Activated T-helper 1 cell treated with anti-CD3 and anti-CD28 coated beads, Interleukin-2, amount 50 U/mL, for 16 hours (primary cell): ENCODE measurements at places on chromosomes 11 and 22.

GRCh38 chr11:45079075-45079444, 67.4 kb upstream of the PRDM11 start:
- no peak for DNase-seq

DNA sequence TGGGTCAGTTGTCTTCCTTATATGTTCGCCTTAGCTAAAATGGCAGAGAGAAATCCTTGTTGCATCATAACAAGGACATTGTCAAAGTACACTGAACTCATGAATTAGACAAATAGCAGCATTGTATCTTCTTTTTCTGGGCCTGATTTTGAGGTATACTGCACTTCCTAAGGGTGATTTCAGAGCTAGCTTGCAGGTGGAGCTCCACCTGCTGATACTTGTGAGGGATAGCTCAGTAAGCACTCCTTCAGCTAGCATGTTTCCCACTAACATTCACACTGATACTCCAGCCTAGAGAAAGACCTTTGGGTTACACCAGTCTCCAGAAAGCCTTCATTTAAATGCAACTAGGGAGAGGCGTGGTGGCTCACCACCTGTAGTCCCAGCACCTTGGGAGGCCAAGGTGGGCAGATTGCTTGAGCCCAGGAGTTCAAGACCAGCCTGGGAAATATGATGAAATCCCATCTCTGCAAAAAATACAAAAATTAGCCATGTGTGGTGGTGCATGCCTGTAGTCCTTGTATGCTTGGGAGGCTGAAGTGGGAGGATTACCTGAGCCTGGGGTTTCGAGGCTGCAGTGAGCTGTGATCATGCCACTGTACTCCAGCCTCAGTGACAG, 29.8 kb downstream of the JAM3 start:
- DNase-seq = no peak

DNA sequence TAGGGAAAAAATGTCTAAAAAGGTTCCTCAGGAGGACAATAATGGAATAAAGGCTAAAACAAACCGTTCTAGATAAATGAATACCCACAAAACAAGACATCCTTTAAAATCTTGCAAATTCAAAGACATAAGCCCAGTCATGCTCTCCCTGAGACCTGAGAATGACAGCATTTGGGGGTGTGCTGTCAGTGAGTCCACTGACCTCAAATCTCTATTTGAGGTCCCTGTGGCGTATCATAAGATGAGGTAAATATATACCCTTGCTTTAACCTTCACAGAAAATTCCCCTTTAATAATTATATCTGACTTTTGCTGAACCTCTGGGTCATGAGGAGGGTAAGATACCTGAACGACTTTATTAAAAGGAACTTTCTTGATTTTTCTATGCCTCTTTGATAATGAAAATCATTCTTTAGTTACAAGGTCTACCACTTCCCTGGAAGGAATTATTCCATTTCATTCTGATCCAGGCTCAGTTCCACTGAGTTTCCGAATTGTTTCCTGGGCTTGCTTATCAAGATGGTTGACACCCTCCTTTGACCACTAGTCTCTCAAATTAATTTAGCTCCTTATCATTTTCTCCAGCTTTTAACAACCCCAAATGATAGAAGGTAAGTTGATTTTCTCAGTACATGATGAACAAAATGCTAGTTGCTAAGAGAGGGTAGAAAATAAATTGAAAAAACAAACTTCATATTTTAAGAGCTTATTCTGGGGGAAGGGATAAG, 53.8 kb upstream of the CHRM4 start:
- DNase-seq = no peak

DNA sequence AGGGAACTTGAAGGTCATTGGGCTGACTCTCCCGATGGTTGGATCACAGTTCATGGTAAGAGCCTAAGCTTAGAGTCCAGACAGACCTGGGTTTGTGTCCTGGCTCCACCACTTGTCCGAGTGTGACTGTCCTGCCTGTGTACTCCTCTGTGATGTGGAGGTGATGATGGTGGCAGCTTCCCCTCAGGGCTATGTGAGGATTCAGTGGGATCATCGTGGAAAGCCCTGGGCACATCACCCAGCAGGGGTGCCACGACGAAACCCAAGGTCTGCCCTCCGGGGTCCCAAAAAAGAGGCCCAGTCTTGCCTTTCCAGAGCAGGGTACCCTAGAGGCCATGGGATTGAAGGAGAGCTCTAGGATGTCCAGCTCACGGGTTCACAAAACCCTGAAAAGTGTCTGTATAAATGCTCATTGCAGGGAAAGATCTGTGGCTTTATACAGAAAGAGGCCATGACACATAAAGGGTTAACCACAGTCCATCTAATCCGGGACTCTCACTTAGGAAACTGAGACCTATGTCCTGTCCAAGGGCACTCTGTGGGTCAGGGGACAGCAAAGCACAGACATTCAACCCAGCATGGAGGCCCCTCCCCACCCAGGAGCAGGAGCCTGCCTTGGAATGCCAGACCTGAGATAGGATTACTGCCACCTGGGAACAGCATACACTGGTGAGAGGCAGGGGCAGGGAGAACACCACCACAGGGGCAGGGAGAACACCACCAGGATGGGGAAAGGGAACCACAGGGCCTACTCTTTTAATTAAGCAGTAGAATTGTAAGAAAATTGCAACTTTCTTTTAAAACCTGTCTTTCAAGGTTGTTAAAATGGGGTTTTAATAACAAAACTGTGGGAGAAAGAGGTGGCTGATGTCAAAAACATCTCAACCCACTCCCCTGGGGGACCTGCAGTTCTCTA, 51.3 kb downstream of the IGLL5 start:
- DNase-seq = no peak

DNA sequence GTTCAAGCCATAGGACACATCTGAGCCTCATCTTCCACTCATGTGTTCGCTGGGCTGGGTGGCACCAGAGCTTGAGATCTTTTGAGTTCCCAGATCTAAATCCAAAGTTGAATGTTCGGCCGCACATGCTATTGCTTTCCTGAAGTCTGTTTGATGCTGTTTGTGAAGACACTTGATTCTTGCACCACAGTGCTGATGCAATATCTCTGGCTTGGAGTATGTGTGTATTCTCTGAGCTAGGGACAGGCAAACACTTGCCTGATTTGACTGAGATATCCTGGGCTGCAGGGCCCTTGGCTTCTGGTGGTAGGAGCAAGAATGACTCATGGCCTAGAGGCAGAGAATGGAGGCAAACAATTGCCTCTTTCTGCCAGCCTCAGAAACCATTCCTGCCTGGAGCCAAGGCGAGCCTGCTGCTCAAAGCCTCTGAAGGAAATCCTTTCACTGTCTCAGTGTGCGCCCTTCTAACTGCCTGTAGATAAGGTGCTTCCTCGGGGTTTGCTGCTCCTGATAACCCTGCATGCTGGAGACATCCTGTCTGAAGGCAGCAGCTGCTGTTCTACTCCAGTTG, 73.0 kb downstream of the CYB5R2 start:
- DNase-seq = no peak

DNA sequence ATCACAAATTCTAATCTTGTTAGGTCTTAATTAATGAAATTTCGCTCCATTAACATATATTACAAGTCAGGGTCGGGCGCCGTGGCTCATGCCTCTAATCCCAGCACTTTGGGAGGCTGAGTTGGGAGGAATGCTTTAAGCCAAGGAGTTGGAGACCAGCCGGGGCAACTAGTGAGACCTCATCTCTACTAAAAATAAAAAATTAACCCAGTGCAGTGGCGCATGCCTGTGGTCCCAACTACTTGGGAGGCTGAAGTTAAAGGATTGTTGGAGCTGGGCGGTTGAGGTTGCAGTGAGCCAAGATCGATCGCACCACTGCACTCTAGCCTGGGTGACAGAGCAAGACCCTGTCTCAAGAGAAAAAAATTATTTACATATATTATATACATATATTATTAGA, 1.9 kb downstream of the TMA7B start:
- DNase-seq = no peak

DNA sequence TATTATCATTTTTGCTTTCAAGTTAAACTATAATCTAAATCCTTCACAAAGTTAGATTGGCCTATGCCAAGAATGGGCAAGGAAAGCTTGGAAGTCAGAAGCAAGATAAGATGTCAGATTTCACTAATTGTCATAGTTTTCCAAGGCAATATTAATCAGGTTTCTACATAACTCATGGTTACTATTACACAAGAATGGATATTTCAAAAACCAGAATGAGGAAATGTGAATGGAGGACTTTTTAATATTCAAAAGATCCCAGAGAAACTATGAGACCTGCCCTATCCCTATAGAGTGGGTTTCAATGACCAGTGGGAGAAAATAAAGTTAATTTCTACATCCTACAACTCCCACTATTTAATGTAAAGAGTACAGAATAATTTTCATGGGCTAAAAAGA, 203.2 kb downstream of the CASP12 start:
- no peak for DNase-seq

DNA sequence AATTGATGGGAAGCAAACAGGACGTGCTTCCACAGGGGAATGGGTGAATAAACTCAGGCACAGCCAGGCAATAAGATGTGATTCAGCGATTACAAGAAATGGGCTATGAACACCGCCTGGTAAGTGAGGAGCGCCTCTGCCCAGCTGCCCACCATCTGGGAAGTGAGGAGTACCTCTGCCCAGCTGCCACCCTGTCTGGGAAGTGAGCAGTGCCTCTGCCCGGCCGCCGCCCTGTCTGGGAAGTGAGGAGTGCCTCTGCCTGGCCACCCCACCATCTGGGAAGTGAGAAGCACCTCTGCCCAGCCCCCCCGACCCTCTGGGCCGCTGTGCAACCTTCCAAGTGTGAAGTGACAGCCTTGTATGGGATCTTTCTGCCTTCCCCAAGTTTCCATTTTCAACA, 73.2 kb upstream of the PRR5 start:
- DNase-seq = no peak

DNA sequence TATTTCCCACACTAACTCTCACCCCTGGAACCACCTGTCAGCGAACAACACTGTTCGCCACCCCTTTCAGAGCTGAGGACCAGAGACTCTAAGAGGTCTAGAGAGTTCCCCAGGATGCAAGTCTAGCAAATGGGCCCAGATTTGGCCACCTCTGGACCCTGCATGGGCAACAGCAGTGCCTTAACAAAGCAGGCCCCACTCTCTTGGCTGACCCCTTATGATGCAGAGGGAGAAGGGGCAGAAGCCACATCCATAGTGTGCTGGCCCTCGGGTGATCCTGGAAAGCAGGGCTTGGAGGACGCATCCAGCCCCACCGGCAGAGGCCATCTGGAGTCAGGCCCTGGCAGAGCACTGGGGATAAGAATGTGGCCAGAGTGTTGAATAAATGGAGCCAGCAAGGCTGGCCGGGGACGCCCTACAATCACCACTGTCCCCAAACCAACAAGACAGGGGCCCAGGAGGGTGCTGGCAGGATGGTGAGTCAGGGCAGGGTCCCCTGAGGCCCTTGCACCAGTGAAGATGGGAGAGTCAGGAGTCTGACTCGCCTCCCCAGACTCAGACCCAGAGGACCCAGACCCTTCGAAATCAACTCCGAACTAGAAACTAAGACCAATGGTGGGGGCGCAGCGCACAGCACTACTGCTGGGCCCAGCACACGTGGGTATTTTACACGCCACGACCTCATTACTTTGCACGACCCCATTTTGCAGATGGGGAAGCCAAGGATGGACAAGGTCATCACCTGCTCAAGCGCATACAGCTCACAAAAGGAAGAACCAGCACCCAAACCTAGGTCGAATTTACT, 6.5 kb downstream of the CSNK1E start:
- DNase-seq = no peak

DNA sequence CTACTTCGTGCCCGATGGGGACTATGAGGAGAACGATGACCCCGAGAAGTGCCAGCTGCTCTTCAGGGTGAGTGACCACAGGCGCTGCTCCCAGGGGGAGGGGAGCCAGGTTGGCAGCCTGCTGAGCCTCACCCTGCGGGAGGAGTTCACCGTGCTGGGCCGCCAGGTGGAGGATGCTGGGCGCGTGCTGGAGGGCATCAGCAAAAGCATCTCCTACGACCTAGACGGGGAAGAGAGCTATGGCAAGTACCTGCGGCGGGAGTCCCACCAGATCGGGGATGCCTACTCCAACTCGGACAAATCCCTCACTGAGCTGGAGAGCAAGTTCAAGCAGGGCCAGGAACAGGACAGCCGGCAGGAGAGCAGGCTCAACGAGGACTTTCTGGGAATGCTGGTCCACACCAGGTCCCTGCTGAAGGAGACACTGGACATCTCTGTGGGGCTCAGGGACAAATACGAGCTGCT, 751 bp downstream of the FIBIN start:
- no peak for DNase-seq

DNA sequence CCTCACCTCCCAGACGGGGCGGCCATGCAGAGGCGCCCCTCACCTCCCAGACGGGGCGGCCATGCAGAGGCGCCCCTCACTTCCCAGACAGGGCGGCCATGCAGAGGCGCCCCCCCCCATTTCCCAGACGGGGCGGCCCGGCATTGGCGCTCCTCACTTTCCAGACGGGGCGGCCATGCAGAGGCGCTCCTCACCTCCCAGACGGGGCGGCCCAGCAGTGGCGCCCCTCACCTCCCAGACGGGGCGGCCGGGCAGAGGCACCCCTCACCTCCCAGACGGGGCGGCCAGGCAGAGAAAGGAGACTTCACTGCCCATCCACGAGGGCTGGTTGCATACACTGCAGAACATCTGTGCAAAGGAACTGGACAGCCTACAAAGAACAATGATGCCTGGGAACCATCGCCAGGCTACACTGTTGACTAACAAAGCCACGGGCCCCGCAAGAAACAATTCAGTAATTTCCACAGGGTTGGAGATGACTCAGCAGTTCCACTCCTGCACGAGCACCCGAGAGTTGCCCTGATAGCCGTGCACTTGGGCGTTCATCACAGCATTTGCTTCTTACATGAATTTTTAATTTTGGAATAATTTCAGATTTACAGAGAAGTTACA, 58.7 kb downstream of the CTTN start:
- no peak for DNase-seq

DNA sequence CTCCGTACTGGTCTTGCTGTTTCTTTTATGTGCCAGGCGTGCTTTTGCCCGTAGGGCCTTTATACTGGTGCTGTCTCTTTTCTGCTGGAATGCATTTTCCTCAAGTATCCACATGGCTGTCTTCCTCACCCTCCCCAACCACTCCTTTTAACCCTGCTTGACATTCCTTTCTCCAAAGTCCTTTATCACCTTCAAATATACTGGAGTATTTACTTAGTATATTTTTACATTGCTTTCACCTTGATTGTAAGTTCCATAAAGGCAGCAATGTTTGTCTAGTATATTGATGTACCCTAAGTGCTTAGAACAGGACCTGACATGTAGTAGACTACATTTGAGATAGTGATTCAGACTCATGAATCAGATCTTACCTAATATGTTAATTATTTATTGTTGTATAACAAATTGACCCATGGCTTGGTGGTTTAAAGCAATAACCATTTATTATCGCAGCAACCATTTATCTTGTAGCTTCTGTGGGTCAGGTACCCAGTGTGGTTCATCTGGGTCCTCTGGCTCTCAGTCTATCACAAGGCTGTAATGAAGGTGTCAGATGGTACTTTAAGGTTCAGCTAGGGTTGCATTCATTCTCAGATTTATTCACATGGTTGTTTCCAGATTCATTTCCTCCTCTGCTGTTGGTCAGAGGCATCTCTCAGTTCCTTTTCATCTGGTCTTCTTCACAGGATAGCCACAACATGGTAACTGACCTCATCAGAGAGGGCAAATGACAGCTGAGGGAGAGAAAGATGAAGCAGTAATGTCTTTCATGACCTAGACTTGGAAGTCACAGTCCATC, 34.2 kb downstream of the DDX10 start:
- no peak for DNase-seq

GRCh38 chr22:17827466-17827865, 53.2 kb upstream of the BID start:
- no peak for DNase-seq

GRCh38 chr11:69655479-69656428, 14.8 kb downstream of the CCND1 start:
- DNase-seq = no peak
